ENCODE measurements at places on chromosomes 11 and 22.

DNA sequence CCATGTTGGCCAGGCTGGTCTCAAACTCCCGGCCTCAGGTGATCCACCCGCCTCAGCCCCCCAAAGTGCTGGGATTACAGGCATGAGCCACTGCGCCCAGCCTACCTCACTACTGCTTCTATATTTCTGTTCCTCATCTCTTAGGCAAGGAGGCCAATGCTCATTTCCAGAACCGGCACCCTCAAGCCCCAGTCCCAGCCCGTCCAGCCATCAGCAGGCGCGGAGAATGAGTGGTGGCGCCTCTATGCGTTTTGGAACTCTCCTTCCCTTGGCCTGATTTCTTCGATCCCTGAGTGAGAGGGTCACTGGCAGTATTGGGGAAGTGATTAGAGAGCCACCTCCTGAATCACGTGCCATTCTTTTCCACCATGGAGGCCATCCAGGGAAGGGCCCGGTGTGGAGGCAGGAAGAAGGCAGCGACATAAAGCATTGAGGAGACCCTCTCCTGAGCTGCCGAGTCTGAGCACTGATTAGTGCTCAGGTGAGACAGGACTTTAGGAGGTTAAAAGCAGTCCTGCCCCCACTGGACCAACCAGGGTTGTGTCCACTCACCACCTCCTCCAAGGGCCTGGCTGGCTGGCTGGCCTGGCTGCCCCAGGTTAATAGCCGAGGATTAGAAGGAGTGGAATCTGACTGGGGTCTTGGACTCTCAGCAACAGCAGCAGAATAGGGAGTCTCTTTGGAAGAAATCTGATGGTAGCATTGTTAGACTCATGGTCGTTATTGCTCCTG lies 8.7 kb downstream of the GRIK4 start:
- no peak for DNase-seq

DNA sequence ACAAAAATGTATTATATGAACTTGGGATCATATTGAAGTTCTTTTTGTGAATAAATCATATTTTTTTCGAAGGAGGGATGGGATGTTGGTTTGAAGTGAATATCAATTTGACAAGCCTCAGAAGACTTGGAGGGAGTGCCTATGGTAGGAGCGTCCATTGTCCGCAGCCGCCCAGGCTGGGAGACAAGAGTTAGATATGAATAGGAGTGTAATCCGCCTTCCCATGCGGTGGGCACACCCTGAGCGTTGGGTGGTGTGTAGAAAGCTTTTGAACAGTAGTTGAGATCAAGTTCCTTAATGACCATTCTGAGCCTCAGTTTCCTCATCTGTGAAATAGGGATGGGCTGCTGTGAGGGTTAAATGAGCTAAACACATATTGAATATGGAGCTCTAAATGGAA lies 7.0 kb downstream of the CD82 start:
- DNase-seq = no peak

GRCh38 chr11:12200279-12200990 lies 90.0 kb downstream of the MICAL2 start:
- no peak for DNase-seq

- no peak for DNase-seq
Observed at GRCh38 chr22:27149921-27150543, 492.6 kb downstream of the MIAT start.

DNA sequence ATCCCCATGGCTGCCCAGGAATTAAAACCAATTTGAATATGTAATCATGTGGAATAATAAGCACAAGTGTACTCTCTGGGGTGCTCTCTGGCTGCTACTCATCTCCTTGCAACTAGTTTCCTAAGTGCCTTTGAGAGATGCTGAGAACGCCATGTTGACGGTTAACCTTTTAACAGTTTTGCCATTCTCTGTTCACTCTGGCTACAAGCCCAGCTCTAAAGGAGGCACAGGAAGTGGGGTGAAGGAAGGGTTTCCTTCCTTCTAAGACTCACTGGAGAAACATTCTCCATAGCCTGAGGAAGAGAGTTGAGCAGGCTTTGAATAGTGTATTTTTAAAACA lies 122.0 kb upstream of the ZC3H12C start:
- no peak for DNase-seq

DNA sequence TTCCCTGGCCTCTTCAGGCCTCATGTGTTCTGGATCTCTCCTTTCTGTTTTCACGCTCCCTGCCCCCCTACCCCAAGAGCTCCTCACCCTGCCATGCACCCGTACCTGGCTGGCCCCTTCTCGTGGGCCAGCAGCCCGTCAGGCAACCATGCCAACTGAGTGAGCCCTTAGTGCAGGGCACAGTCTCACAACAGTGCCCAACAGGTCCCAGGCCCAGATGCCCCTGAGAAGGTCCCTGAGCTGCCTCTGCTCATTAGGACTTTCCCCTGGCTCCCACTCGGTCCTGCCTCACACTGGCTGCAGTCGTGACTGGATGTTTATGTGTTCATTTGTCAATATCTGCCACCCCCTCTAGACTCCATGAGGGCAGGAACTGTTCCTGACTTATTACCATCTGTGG lies 44.8 kb upstream of the IGSF9B start:
- DNase-seq = no peak

- peak; percentile 25 for DNase-seq
Observed at GRCh38 chr22:17774206-17774925, at the start of gene BID. BID (minus strand) TSS chr22:17774469; CDS start chr22:17750116, 24,353 bp downstream.

DNA sequence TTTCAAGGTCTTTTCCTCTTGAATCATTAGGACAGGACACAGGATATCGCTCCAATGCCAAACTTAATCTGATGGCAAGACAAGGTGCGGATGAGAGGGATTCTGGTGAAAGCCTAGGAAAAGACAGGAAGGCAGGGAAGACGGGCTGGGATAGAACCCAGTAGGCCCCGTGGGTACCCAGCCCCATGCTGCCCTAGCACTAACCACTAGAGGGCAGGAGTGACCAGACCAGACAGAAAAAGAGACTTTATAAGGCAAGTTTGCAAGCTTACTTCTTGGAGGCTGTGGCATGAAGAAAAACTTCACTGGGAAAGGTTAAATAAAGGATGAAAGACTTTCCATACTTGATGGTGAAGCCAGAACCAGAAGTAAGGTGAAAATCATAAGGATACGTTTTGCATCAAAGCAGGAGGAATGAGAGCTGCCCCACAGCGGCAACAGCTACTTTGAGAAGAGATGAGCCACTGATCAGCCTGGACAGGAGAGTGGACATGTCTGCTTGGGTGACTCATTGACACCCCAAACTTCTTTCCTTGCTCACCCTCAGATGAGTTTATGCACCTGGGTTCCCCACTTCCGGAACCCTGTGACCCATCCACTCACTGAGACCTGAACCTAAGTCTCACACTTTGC lies 39.8 kb downstream of the SYN3 start:
- DNase-seq = peak; percentile 20

DNA sequence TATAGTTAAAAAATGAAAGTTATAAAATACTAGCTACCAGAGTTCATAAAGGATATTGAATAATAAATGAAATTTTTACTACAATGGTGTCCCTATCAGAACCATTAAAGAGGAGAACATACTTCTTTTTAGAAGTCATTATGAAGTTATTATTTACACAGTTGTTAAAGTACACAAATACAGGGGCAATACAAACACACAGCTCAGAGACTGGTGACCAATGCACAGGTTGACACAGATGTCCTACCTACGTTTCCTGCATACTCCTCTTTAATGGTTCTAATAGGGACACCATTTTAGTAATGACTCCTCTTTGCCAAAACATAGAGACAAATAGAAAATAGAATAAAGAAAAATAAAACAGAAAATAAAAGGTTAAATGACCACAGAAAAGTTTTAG lies 10.1 kb downstream of the NLRP10 start:
- DNase-seq = no peak

- no peak for DNase-seq
Observed at GRCh38 chr11:16799890-16800289, 61.4 kb downstream of the C11orf58 start.

DNA sequence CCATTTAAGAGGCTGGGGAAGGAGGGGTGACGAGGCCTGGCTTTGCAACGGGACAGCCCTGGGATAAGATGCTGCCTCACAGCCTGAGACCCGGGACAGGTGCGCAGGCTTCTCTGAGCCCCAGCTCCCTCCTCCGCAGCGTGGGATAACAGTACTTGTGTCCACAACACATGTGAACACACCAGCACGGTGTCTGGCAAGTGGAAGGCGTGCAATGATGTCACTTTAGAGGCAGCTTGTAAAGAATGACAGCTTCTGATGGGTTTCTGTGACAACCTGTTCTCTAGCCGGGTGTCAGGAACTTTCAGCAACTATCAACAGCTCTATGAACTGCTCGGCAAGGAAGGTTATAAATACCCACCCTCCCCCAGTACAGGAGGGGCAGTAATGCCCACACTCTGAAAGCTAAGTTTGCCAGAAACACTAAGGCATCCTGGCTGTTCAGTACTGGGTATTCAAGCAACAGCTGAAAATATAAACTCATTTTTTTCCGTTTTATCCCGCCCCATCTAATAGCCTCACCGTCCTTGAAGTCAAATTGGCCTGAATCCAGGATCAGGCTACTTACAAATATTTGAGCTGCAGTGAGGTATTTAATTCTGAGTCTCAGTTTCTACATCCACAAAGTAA lies 59.7 kb downstream of the MYH9 start:
- no peak for DNase-seq

GRCh38 chr11:8811571-8811970 lies 99.4 kb upstream of the AKIP1 start:
- DNase-seq = no peak

DNA sequence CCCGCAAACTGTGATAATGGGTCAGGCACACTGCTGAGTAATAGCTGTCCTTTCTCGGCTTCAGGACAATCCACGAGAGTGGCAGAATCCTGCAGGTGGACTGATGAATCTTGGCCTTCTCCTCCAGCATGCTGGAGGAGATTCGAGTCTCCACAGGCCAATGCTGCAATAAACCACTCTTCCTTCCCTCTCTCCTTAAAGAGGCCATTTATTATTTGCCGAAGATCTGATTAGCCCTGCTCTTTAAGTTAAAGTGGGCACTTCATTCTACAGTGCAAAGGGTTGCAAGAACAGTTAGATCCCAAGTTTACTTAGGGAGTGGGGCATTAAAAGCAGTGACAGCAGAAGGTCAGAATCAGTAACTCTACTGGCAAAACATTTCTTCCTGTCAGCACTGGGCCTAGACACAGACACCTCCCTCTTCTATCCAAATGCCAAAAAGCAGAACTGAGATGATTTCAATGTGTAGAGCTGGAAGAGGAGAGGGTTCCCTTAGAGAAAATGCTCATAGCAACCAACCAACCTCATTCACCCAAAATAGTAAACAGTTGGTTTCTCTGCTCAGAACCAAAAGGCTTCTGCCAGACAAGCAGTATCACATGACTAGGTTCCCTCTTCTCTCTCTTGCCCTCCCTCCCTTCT lies 121.7 kb downstream of the SGSM3 start:
- no peak for DNase-seq

DNA sequence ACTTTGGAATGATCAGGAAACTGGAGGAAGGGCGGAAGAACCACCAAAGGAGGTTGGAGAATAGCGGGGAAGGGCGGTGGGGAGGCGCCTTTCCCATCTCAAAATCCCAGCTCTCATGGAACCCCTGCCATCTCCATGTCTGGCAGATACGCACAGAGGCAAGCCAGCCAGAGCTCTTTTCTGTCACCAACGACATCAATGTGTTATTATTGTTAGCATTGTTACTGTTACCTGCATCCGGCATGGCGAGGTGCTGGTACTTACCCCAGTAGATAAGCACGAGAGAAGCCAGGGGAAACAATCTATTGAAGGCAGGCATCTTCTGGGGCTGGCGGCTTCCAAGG lies 969 bp downstream of the SCN3B start:
- DNase-seq = no peak

DNA sequence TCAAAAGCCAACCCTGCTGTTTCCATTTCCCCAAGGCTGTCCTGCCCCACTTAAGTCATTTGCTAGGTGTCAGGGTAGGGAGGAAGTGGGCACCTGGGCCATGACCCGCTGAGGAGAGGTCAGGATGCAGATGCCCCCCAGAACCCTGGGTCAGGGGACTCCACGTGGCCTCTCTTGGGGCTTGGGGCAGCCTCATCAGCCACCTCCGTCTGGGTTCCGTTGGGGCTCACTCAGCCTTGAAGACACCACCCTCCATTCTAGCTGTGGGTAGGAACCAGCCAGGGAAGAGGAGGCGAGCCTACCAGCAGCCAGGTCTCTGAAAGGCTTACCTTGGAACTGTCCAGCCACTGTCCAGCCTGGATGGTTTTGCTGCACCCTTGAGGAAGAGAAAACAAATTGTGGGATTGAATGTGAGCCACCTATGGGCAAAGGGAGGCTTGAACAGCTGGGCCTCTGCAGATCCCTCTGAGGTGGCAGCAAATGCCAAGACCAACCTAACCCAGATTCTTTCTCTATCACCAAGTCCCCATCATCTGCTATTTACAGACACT lies 2.5 kb downstream of the APOL4 start:
- no peak for DNase-seq

DNA sequence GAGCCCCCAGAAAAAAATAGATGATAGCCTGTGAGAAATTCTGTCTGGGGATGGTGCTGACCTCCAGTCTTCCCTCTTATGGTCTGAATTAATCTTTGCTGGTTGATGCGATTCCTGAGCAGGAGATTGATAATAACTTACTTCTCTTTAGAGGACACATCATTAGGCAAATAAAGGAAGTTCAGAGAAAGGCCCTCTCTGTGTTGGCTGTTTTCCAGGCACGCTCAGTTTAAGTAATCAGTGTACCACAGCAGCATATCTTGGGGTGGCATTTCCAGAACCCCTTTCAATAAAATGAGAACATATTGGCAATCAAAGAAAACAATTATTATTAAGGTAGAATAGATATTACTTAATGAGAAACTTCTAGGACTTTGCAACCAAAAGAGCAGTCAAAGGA lies 1129.3 kb upstream of the RAG2 start:
- no peak for DNase-seq

- peak; percentile 80 for DNase-seq
Observed at GRCh38 chr11:17389211-17389956, 925 bp upstream of the KCNJ11 start.

DNA sequence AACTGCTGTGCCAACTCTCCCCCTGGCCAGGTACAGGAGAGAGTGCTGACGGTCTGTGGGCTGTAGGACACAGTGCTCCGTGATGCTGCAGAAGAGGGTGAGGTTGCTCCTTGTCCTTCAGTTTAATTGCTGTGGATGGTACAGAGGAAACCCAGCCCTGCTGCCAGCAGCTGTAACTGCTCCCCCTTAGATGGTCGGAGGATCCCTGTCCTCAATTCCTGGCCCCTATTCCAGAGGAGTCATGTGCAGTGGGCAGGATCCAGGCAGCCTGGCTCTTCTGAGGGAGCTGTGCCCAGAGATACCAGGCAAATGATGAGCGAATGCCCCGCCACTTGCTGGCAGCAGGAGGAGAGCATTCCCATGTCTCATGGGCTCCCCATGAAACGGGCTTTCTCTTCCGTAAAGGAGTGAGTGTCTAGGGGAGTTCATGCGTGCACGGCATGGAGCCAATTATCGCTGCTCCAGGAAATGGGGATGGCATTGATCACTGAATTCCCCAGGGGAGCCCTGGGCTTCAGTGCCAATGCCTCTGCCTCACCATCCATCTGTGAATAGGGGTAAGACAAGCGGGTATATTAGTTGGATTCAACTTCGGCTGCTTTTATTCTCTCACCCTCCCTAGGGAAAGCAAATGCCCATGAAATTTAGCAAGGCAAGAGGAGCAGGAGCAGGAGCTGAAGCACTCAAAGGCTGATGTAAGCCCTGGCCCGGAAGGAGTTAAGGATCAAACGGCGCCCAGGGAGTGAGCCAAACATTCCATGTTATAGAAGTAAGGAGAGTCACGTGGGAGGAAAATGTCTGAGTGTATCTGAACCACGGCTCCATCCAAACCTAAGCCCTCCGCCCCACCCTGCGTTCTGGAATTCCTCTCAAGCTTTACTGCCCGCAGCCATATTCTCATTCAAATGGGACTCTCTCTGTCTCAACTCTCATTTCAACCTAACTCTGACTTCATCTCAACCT lies 51.0 kb upstream of the CSNK2A3 start:
- no peak for DNase-seq

- no peak for DNase-seq
Observed at GRCh38 chr11:59954219-59954847, 9.5 kb upstream of the OOSP4A start.
